ENCODE measurements at places on chromosomes 1 and 21. TPM values are rescaled to one million over a fixed set of nuclear protein-coding genes. Genes with fewer than 3 reads are reported as not detected.

DNA sequence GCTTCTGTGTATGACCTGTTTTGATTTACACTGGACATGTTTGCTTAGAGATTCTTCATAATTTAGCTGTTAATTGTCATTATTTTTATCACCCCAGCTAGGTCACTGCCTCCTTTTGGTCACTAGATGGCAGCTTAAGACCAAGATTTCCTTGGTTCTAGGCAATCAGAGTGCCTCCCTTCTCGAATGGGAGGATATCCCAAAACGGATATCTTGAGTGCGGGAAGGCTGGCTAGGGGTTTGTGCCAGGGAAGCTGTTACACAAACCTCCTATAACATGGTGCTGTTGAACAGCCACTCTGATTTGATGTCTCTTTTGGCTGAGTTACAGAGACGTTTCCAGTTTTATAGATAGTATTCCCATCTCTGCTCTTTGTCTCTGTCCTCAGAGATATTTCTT is 283.5 kb downstream of the S1PR1 start:
- DNase-seq, result no peak

GRCh38 chr1:100879422-100879821 is 15.2 kb downstream of the EXTL2 start:
- no peak for DNase-seq

DNA sequence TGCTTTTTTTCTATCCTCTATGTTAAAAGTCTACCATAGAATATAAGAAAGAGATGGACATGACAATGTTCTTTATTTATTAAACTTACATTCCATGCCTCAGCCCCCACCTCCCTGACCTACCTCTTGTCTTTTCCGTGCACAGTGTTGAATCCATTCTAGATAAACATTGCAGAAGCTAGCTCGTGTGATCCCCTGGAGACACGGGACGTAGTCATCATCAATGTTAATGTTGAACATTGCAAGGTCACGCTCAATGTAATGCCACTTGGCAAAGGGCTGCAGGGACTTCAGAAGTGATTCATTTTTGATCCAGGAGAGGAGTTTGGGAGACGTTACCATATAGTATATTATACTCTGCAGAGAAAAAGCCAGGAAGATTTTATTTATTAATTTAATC is 66.4 kb downstream of the NTPCR start:
- DNase-seq, result no peak

Gene LEMD1
- total RNA-seq, result not detected

Gene ADORA3
- total RNA-seq, result 0.51 TPM
